ENCODE measurements at places on chromosomes 5 and 9.

- DNase-seq: no peak
Measured at GRCh38 chr9:83520292-83520691, 17.9 kb downstream of the FRMD3 start.

- no peak for DNase-seq
Measured at GRCh38 chr5:6408627-6409446, 30.5 kb upstream of the MED10 start.

DNA sequence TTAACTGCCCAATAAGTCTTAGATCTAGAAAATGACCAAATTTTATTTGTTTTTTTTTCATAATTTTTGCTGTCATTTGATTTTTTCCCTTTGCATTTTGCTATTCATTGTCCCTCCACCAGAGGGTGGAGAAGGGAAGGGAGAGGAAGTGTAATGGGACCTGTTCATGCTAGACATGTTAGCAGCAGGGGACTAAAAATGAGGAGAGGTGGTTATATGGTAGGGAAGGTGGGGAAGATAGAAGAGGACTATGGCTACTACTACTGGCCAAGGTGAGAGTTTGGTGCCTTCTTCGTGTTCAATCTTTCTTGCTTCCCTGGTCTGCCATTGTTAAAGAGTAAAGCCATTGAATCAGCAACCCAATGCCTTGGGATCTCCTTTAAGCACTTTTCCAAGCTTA, 6.4 kb downstream of the GRIA1 start:
- DNase-seq: no peak

DNA sequence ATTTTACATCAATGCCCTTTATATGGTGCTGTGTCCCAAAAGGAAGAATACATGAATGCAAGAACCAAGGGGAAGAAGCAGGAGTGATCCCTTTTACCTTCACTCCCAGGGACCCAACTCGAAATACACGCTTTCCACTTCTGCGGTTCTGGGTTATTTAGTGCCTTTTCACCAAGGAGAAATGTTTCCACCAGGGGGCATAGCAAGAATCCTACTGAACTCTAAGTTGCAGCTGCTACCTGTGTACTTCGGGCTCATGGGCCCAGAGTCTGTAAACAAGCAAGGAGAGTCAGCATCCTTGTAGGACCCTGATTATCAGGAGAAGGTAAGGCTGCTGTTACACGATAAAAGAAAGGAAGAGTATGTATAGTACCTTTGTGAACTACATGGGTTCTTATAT, 45.7 kb downstream of the DPYSL3 start:
- DNase-seq: no peak

DNA sequence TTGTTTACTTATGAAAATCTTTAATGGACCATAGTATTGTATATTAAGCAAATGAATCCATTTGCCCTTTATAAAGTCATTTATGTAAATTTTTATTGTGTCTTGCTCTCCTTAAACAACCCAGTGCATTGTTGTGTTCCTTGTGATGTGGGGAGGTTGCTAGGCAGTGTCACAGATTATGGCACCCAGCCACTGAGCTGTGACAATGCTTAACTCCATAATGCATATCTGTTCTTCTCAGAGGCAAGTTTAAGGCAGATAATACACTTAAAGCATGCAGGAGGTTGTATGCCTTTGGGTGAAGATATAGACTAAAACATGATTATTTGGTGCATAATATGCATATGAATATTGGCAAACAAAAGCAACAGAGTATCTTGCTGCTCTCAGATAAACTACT, 269.6 kb upstream of the RIOK2 start:
- no peak for DNase-seq

- no peak for DNase-seq
Measured at GRCh38 chr5:78526049-78526525, 122.5 kb downstream of the LHFPL2 start.

- DNase-seq: no peak
Measured at GRCh38 chr9:3386753-3387152, 139.0 kb downstream of the RFX3 start.

DNA sequence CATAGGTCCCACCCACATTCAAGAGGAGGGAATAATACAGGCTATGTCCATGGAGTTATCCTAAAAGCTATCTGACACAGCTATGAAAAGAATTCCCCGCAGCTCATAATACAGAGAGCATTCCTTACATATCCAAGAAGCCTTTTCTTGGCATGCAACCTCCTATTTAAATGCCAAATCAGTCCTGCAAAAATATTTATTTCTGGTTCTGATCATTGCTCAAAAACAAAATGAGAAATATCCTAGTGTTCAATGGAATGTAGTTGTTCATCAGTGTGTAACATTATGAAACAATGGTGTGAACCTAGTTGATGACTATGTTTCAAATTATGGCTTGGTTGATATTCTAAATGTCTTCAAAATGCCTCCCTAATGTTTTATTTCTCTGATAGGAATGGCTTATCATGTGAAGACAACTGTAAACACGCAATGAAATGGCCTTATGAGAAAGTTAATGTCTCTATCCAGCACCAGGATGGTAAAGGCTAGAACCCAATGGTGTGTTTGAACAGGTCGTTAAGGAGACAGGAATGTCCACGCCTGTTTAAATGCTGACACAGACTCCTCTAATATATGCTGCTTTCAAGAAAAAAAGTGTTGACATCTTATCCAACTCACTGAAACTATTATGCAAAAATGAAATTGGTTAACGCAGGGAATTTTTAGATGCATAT, 126.7 kb upstream of the CDH6 start:
- DNase-seq: no peak

GRCh38 chr5:146523698-146524097, 7.7 kb upstream of the GPR151 start:
- DNase-seq: no peak

GRCh38 chr9:4887556-4887955, 94.8 kb downstream of the RCL1 start:
- no peak for DNase-seq

GRCh38 chr9:76456202-76456926, 2.6 kb upstream of the GCNT1 start:
- no peak for DNase-seq

DNA sequence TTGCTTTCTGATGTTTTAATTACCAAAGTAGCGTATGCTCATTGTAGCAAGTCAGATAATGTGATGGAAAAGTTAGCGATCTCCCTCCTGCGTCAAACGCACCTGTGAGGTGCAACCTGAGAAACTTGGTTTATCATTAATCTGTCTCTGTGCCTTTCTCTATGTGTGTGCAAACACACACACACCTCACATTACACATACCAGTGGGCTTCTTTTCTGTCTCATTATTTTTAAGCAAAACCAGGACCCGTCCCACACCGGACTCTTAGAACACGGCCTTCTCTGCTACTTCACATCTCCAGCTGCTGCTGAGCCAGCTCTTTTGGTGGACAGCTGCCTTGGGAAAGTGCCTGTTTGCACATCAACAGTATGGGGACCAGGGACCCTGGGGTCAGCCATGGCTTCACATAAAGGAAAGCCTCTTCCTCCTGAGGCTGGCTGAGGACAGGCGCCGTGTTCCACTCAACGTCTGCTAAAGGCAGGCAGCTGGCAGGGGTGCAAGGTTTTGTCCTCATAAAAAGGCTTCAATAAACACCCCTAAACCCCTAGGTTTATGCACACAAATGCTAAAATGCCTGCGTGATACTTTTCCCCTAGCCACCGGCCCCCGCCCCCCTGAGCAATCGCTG, 44.2 kb downstream of the MRPL36 start:
- DNase-seq: no peak

GRCh38 chr5:76345582-76345981, 57.5 kb upstream of the IQGAP2 start:
- DNase-seq: no peak

DNA sequence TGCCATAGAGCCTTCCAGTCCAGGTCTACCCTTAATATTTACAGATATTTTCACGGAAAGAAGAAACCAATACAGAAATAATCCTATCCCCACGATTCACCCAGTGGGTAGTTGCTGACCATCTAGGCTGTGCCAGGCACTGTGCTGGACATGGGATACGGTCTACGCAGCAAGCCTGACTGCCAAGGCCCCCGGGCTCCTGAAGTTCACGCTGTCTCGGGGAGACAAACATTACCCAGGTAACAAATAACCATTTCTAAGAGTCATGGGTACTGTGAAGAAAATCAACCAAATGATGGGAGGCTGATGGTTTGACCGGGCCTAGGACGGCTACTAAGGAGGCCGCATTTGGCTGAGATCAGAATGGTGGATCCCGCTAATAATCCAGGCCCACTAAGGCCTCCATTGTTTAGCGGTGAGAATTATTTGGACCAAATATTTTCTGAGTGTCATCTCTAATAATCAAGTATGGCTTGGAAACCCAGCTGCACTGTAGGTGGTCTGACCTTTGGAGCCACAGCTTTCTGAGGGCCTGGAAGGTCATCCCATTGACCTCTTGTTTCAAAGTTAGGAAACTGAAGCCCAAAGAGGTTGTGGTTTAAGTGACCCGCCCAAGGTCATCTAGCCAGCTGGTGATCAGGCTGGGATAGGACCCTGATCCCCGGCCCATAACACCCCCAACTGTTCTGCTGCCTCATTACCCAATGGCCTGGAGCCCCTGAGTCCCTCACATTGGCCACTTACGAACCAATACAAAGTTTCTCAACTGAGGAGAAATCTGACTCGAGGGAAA, 82.4 kb downstream of the AK8 start:
- no peak for DNase-seq

DNA sequence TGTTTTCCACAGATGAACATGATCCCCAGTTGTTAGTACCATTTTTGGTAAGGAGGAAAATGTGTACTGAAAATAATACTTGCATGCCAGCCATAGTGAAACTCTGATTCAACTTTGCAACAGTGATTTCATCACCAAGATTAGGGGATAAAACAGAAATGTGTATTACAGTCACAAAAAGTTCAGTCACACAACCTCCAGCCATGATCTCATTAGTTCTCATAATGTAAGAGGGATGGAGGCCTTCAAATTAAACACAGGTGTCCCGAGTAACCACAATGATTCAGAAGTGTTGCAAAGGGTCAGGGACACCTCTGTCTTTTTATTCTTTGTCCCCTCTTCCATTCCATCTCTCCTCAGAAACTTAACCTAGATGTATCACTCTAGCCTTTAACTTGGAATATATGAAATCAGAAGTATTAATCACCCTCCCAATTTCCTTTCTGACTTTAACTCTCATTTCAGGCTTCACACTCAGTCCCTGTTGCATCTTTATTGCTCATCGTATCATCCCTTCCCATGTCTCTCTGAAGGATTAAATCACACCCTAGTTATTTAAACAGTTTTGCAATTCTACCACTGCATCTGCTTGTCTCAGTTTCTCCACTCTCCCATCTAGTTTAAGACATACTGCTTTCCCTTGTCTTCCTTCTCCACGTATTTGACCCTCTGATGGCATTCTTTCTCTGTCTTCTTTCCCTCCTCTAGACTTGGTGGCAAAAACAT, 291.2 kb downstream of the ADAMTS6 start:
- no peak for DNase-seq

GRCh38 chr9:110355911-110356310, 18.2 kb upstream of the TXNDC8 start:
- no peak for DNase-seq

- DNase-seq: no peak
Measured at GRCh38 chr5:44842496-44843282, 33.9 kb downstream of the MRPS30 start.

- DNase-seq: no peak
Measured at GRCh38 chr5:163869581-163869980, 364.2 kb downstream of the MAT2B start.

GRCh38 chr5:16791036-16791705, 144.9 kb downstream of the MYO10 start:
- DNase-seq: peak; percentile 19

- no peak for DNase-seq
Measured at GRCh38 chr9:107094370-107094769, 188.7 kb upstream of the RAD23B start.

GRCh38 chr5:154039458-154039829, 677 bp downstream of the MFAP3 start:
- no peak for DNase-seq

DNA sequence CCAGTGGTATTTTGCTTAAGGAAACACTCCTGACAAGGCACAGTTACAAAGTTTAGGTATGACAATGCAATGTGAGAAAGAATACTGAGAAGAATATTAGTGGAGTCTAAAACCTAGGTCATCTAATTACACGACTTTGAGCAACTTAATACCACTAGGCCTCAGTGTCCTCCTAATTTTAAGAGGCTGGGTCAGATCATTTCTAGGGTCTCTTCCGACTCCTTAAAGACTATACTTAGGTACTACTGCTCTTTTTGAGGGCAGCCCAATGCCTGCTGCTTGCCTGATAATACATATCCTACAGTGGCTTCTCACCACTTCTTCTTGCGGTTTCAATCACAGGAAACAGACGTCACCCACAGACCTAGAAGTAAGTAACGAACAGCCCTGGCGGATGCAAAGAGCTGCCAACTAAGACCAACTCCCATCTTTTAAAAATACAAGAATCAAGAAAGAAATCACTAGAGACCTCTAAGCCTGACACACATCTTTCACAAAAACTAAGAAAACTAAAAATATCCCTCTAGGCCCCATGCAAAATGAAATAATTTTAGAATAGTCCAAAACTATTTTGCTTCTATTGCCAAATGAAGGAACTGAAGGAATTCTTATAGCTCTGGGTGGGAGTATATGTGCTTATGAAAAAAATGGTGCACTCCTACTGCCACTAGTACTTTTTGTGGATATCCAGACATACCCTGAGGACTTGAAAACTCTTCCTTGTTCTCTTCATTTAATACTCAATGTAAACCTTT, 13.1 kb downstream of the DIAPH1 start:
- DNase-seq: peak; percentile 43

DNA sequence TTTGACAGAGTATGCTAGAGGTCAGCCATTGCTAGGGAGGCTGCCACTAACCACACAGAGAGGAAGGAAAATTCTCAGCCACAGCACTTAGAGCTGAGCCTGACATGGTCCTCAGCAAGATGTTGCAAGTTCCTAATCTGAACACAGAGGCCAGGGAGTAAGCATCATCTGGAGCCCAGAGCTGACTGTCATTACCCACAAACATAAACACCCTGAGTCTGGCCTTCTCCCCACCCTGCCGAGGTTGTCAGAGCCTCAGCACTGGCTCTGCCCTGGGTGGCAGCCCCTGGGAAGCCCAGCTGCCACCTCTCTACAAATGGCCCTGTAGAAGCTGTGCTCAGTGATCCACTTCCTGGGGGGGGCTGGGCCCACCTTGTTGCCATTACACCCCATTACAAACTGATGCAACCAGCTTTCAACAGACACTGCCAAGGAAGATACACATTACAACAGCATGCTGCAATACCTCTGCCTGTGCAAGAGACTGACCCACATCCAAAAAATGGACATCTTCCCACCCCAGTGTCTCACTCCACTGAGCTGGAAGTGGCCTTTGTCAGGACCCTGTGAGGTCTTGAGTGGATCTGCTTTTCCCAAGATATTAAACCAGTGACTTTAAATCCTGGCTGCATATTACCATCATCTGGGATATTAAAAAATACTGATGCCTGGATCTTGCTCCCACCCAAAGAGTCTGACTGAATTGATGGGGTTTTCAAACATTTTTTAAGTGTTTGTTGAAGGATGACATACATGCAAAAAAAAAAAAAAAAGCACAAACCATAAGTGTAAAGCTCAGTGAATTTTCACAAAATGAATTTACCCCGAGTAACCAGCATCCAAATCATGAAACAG, 33.0 kb downstream of the IRF1 start:
- no peak for DNase-seq
